ENCODE measurements at places on chromosomes 6 and 20.

- DNase-seq: no peak
Observed at GRCh38 chr6:112909781-112910180, 562.7 kb downstream of the RFPL4B start.

GRCh38 chr6:149990661-149991471 lies 27.1 kb downstream of the ULBP1 start:
- no peak for DNase-seq

DNA sequence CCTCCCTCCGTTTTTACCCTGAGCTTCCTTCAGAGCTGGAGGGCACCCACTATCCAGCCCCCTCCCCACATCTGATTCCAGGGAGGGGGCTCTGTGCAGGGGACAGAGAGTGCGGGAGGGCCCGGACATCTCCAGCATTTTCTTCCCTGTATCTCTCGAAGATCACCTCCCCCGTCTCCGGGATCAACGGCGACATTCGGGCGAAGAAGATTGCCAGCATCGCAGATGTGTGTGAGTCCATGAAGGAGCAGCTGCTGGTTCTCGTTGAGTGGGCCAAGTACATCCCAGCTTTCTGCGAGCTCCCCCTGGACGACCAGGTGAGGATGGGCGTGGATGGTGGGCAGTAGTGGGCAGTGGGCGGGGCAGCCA lies 58.8 kb downstream of the HNF4A start:
- DNase-seq: no peak

- DNase-seq: no peak
Observed at GRCh38 chr6:162621246-162621645, 106.3 kb downstream of the PRKN start.

DNA sequence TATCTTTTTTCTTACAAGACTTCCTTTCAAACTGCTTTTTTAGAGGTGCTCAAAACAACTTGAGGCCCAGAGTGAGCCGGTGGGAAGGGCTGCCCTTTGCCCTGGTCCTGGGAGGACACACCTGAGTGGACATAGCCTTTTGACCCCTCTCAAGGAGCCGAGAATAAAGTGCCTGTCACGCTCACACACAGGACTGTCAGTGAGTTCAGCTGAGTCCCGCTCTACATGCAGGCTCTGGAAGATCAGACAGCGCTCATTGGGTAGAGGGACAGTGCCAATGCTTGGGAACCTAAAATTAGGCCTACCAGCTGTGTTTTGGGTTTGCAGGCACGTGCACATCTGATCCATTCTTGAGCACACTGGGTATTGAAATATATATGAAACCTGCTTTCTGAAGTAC lies 387.8 kb downstream of the CD83 start:
- DNase-seq: no peak

DNA sequence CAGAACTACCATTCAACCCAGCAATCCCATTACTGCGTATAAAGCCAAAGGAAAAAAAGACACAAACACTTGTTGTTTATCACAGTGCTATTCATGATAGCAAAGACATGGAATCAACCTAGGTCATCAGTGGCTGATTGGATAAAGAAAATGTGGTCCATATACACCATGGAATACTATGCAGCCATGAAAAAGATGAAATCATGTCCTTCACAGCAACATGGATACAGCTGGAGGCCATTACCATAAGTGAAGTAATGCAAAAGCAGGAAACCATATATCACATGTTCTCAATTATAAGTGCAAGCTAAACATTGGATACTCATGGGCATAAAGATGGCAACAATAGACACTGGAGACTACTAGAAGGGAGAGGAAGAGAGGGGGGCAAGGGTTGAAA lies 299.6 kb downstream of the ADGRG6 start:
- no peak for DNase-seq

GRCh38 chr6:85462673-85463072 lies 12.8 kb downstream of the NT5E start:
- no peak for DNase-seq

- DNase-seq: no peak
Observed at GRCh38 chr6:33177552-33178446, 14.5 kb downstream of the COL11A2 start.

- DNase-seq: no peak
Observed at GRCh38 chr20:38581013-38581412, at the start of gene ADIG. Gene ADIG (plus strand): TSS chr20:38581197. CDS start chr20:38581251, 54 bp downstream.

- no peak for DNase-seq
Observed at GRCh38 chr6:137017081-137017480, 27.7 kb downstream of the IL20RA start.

- peak; percentile 8 for DNase-seq
Observed at GRCh38 chr6:163192591-163192990, 221.9 kb upstream of the QKI start.

GRCh38 chr6:53029257-53029656 lies 34.2 kb upstream of the GSTA4 start:
- no peak for DNase-seq

DNA sequence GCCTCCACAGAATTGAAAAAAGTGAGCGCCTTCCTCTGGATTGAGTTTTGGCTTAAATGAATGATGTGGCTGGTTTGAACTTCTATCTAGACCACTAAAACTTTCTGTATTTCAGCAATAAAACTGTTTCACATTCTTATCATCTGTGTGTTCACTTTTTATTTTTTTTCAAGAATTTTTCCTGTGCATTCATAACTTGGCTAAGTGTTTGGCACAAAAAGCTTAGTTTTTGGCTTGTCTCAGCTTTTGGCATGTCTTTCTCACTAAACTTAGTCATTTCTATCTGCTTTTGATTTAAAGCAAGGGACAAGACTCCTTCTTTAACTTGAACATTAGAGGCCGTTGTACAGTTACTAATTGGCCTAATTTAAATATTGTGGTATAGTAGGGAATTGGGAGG lies 1015.1 kb downstream of the EPHA7 start:
- DNase-seq: no peak

DNA sequence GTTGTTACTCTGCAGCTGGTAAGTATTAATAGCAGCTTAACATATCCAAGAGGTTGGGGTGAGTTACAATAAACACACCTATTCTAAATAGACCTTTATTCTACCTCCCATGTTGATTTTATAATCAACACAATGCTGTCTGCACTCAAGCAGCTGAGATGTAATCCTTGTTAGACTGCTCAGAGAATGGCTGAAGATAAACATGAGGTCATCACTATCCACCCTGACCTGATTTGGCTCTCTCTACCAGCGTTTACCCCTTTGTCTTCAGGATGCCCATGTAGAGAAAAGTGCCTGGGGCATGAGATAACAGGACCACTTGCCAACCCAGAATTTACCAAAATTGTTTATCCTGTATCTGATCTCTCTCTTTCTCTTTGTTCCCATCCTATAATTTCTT lies 220.7 kb upstream of the DEFB112 start:
- DNase-seq: no peak

DNA sequence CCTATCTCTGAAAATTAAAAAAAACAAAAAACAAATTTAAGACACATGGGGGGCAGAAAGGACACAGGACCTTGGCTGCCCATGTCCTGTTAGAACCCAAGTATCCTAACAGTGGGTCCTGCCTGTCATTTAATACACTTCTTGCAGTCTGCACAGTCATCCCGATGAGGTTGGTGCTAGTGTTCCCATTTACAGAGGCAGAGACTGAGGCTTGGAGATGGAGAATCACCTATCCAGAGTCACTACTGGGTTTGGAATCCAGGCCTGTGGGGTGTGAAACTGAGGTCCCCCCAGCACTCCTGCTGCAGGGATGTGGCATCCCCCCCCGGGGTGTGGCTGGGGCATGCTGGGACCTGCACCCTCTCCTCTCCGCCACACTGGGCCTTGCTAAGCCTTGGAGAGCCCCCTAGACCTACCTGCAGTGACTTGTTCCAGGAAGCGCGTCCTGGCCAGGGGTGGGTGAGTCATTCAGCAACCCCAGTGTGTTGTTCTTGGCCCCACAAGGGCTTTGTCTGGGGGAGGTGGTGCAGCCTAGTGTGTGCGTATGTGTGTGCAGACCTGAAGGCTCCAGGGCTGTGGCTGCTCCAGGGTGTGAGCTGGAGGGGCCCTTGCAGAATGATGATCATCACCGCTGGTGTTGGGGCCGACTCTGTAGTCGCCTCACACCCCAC lies 49.7 kb downstream of the BCAS4 start:
- no peak for DNase-seq
